ENCODE measurements at places on chromosomes 4 and X. TPM values are rescaled to one million over a fixed set of nuclear protein-coding genes. Genes with fewer than 3 reads are reported as not detected.

TCP11X2 gene
- not detected for total RNA-seq

ITM2A gene
- 27.1 TPM for total RNA-seq

RNF128 gene
- 0.09 TPM for total RNA-seq

PNMA5 gene
- not detected for total RNA-seq

TREX2 gene
- 1.3 TPM for total RNA-seq

ADAM29 gene
- total RNA-seq, result not detected

FRG2 gene
- not detected for total RNA-seq

GRCh38 chr4:186020793-186021407, 48.1 kb upstream of the TLR3 start:
- peaks cover 11% of the 10 kb centered on the region for H3K36me3 ChIP-seq
- no peak overlapping the region for H3K4me3 ChIP-seq
- no peak overlapping the region for H3K27ac ChIP-seq
- H3K27me3 ChIP-seq, result no peaks in the 10 kb centered on the region
- H3K4me1 ChIP-seq, result peaks cover 2% of the 10 kb centered on the region
- no peak for DNase-seq

- no peak overlapping the region for H3K27ac ChIP-seq
- no peaks in the 10 kb centered on the region for H3K4me1 ChIP-seq
- no peak overlapping the region for H3K4me3 ChIP-seq
- H3K36me3 ChIP-seq, result no peaks in the 10 kb centered on the region
These were observed 196.8 kb downstream of the AFAP1 start for GRCh38 chr4:7742807-7743280.

- H3K27me3 ChIP-seq, result no peaks in the 10 kb centered on the region
- H3K4me1 ChIP-seq, result no peaks in the 10 kb centered on the region
- no peak overlapping the region for H3K4me3 ChIP-seq
- DNase-seq, result no peak
- H3K27ac ChIP-seq, result no peak overlapping the region
These were observed 109.9 kb upstream of the DUSP21 start for GRCh38 chrX:44733931-44734330.

GRCh38 chrX:50721764-50722521, 92.1 kb downstream of the SHROOM4 start:
- no peaks in the 10 kb centered on the region for H3K27me3 ChIP-seq
- no peak overlapping the region for H3K4me3 ChIP-seq
- peak overlapping the region; percentile 98 for H3K27ac ChIP-seq
- H3K36me3 ChIP-seq, result peaks cover 12% of the 10 kb centered on the region
- peak; percentile 63 for DNase-seq

DNA sequence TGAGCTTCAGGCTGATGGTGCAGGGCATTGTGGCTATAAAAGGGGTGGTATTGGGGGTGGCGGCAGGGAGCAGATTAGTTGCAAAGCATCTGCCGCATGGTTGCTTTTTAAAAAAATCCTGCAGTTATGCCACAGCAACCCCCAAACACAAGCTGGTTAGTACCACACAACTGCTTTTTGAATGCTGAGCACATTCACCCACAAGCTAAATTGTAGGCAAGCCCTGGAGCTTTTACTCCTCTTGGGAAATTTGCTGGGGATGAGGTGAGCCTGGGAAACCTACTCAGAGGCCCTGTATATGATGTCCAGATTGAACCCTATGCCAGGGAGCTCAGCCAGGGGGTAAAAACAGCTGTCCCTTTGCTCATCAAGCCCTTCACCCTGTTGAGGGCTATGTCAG, 33.8 kb upstream of the TRIM2 start:
- no peak overlapping the region for H3K4me3 ChIP-seq
- no peaks in the 10 kb centered on the region for H3K4me1 ChIP-seq
- no peaks in the 10 kb centered on the region for H3K27me3 ChIP-seq
- no peaks in the 10 kb centered on the region for H3K36me3 ChIP-seq
- no peak overlapping the region for H3K27ac ChIP-seq

GRCh38 chr4:25874655-25875054, 11.9 kb upstream of the SEL1L3 start:
- H3K36me3 ChIP-seq, result no peaks in the 10 kb centered on the region
- no peak for DNase-seq
- no peak overlapping the region for H3K27ac ChIP-seq

DNA sequence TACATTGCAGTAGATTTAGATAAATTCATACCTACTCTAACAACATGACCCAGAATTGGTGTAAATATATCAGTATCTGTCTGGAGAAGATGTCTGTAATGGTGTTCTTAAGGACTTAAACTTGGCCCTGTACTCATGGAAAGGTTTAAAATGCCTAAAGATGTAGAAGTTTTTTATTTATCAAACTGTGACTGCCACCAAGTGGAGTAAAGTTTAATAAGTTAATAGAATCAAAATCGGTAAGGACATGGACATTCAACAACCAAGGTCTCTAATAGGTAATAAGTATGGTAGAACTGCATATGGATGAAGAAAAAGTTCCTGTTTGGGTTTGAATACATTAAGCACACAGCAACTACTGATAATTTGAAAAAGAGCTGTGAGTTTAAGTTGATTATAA, 474.0 kb upstream of the NDST3 start:
- no peak overlapping the region for H3K27ac ChIP-seq
- no peak for DNase-seq
- H3K4me3 ChIP-seq, result no peak overlapping the region
- H3K27me3 ChIP-seq, result no peaks in the 10 kb centered on the region

GRCh38 chr4:3041192-3042142, 32.9 kb downstream of the HTT-AS start:
- no peaks in the 10 kb centered on the region for H3K27me3 ChIP-seq
- DNase-seq, result peak; percentile 55
- H3K27ac ChIP-seq, result no peak overlapping the region
- no peak overlapping the region for H3K4me3 ChIP-seq

- H3K27ac ChIP-seq, result no peak overlapping the region
- H3K27me3 ChIP-seq, result no peaks in the 10 kb centered on the region
- H3K4me1 ChIP-seq, result no peaks in the 10 kb centered on the region
- H3K4me3 ChIP-seq, result no peak overlapping the region
These were observed 13.6 kb downstream of the UVSSA start for GRCh38 chr4:1360423-1361283.

DNA sequence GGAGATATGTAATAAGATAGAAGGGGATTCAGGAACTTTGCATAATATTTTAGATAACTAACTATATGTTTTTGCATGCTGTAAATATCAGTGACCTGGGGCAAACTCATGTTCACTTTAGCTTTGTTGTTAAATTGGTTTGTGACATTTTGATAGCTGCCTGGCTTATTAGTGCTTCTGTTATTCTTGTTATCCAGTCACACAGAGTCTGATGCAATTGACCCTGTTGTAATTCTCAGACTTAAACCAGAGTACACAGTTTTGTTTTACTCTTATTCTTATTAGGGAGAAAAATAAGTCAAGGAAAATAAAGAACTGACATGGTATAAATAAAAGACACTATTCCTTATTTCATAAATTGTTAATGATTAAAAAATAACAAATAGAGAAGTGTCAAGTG, 516.7 kb upstream of the SLIT2 start:
- no peaks in the 10 kb centered on the region for H3K4me1 ChIP-seq
- H3K4me3 ChIP-seq, result no peak overlapping the region
- no peak overlapping the region for H3K27ac ChIP-seq
- no peak for DNase-seq
- H3K27me3 ChIP-seq, result no peaks in the 10 kb centered on the region

DNA sequence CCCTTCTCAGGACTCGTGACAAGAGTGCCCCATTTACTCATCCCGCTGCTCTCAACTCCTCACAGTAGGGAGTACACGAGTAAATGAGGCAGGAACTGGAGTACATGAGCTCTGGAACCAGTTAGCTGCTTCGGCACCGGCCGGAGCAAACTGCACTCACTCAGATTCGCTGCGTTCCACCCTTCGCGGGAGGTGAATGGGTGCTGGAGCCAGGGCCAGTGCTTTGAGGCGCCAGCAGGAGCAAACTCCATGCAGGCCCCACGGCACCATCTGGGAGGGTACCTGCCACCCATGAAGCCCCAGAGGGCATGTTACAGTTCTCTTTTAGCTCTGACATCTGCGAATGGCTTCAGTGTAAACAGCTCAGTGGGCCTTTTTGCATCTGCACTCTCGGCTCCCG, 315.5 kb upstream of the GK2 start:
- H3K36me3 ChIP-seq, result peaks cover 19% of the 10 kb centered on the region
- H3K27ac ChIP-seq, result no peak overlapping the region
- H3K27me3 ChIP-seq, result no peaks in the 10 kb centered on the region
- no peak overlapping the region for H3K4me3 ChIP-seq
- peak; percentile 58 for DNase-seq

DNA sequence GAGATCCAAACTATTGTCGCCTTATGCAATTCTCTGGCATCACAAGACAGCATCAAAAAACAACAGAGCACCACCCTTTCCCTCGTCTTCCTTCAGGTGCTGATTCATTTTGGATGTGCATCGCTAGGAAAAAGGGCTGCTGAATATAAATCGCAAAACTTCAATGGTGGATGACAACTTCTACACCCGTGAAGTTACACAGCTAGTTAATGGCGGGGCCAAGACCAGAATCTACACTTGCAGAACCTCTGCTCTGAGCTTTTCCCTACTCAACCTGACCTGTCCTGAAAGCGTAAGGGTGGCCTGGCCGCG, 674 bp downstream of the GNPDA2 start:
- H3K27me3 ChIP-seq, result peaks cover 3% of the 10 kb centered on the region
- DNase-seq, result no peak
- H3K4me3 ChIP-seq, result peak overlapping the region; percentile 87
- H3K27ac ChIP-seq, result no peak overlapping the region
- H3K4me1 ChIP-seq, result no peaks in the 10 kb centered on the region

Data from H9 (cell line).